ENCODE measurements at places on chromosomes 6 and 20.

DNA sequence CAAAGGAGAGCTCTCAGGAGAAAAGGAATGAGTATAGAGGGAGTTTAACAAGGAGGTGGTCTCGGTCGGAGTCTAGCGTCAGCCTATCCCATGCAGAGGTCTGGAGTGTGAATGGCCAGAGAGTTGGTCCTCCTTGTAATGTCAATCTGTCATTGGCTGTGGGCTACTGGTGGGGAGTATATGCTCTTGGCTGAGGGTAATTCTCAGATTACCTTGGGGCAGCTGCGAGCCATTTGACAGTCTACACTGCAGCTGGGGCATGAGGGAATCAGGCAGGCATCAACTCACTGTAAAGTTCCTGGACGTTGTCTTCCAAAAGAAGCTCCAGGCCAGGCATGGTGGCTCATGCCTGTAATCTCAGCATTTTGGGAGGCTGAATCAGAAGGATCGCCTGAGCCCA lies 48.1 kb downstream of the EBF4 start:
- H3K27me3 ChIP-seq, result peaks cover 10% of the 10 kb centered on the region
- DNase-seq, result peak; percentile 17
- peak overlapping the region; percentile 22 for H3K27ac ChIP-seq
- no peaks in the 10 kb centered on the region for H3K36me3 ChIP-seq
- H3K4me3 ChIP-seq, result no peak overlapping the region
- H3K4me1 ChIP-seq, result peaks cover 32% of the 10 kb centered on the region

DNA sequence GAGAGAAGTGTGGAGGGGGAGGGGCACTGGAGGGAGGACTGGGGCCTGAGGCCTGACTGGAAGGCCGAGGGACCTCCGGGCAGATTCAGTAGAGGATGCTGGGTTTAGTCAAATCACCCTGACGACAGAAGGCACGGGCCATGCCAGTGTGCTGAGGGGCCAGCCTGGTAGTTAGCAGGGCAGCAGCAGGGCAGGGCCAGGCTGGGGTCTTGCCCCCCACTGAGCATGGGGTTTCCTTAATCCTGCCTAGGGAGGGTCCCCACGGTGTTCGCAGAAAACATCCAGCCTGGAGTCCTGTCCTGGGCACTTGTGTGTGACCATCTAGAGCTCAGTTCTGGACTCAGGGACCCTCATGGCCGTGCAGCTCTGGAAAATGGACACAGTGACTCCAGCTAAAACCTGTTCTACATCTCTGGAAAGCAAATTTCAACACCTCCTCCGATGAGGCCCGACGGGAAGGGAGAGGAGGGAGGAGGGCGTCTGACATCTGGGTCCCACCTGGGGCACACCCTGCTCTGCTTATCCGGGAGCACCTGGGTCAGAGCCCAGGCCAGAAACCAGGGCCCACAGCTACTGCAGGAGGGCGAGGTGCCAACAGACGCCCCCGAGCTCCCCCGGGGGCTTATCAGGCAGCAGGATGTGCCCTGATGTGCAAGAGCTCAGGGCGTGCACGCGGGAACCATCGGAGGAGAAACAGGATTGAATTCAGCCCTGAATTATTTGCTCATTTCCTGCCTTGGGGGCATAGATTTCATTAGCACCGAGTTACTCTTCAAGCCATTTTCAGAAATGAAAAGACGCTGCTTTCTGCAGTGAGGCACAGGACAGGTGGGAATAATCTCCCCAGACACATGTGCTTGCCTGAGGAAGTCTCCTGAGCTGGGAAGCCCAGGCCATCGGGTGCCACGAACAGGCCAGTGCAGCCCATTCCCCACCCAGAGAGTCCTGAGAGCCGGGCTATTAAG lies 78.0 kb upstream of the MPC1 start:
- H3K27me3 ChIP-seq, result no peaks in the 10 kb centered on the region
- H3K27ac ChIP-seq, result no peak overlapping the region
- H3K36me3 ChIP-seq, result peaks cover 4% of the 10 kb centered on the region
- DNase-seq, result no peak
- H3K4me1 ChIP-seq, result no peaks in the 10 kb centered on the region

- no peak for DNase-seq
- H3K4me3 ChIP-seq, result no peak overlapping the region
- H3K4me1 ChIP-seq, result peaks cover 20% of the 10 kb centered on the region
- H3K27ac ChIP-seq, result no peak overlapping the region
- H3K27me3 ChIP-seq, result no peaks in the 10 kb centered on the region
Observed at GRCh38 chr6:33450434-33450833, 3.9 kb upstream of the ZBTB9 start.

DNA sequence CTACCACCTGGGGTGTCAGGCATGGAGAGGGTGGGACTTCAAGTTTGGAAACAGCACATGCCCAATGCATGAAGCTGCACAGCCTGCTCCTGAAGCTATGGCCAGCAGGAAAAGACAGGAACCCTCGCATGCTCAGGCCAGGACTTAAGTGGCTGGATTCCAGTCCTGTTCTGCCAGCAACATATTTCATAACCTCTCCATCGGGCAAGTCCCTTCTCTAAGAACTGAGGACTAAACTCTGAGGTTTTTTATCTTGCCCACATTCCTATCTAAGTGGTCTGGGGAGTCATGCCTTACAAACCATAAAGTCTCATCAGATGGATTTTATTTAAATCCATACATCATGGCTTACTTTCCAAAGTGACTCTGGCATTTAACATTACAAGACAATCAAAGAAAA lies 27.5 kb upstream of the AGPAT4 start:
- H3K27ac ChIP-seq, result no peak overlapping the region
- no peak overlapping the region for H3K4me3 ChIP-seq
- DNase-seq, result no peak
- no peaks in the 10 kb centered on the region for H3K4me1 ChIP-seq
- H3K27me3 ChIP-seq, result peaks cover 3% of the 10 kb centered on the region

DNA sequence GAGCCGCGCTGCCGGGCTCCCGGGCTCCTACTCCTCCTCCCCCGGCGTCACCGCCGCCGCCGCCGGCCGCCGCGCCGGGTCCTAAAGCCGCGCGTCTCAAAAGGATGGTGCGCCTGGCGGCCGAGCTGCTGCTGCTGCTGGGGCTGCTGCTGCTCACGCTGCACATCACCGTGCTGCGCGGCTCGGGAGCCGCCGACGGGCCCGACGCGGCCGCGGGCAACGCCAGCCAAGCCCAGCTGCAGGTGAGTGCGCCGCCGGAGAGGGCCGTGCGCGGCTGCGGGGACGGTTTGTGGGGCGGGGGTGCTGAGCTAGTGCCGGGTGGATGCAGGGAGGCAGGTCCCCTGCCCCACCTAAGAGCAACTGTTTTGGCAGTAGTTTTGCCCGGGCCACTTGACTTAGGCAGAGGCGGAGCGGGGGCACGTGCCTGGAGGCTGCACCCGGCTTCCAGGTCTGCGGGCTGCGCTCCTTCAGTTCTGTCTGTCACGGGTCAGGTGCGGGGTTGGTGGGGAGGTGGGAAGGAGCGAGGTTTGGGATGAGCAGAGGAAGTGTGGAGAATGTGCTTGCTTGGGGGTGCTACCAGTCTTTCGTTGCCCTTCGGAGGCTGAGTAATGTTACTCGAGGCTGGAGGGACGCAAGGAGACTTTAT lies 722 bp downstream of the ISM1 start:
- H3K36me3 ChIP-seq, result peaks cover 10% of the 10 kb centered on the region
- H3K4me1 ChIP-seq, result peaks cover 29% of the 10 kb centered on the region
- peak overlapping the region; percentile 75 for H3K27ac ChIP-seq
- H3K4me3 ChIP-seq, result peak overlapping the region; percentile 81
- peak; percentile 78 for DNase-seq

GRCh38 chr20:39259010-39259803 lies 297.1 kb downstream of the DHX35 start:
- no peaks in the 10 kb centered on the region for H3K36me3 ChIP-seq
- peaks cover 12% of the 10 kb centered on the region for H3K27me3 ChIP-seq
- H3K4me3 ChIP-seq, result no peak overlapping the region
- no peak for DNase-seq
- H3K4me1 ChIP-seq, result no peaks in the 10 kb centered on the region
